ENCODE measurements at places on chromosomes 5 and 9.

GRCh38 chr5:53087621-53088121 is 21.9 kb downstream of the MOCS2 start:
- DNase-seq = no peak

DNA sequence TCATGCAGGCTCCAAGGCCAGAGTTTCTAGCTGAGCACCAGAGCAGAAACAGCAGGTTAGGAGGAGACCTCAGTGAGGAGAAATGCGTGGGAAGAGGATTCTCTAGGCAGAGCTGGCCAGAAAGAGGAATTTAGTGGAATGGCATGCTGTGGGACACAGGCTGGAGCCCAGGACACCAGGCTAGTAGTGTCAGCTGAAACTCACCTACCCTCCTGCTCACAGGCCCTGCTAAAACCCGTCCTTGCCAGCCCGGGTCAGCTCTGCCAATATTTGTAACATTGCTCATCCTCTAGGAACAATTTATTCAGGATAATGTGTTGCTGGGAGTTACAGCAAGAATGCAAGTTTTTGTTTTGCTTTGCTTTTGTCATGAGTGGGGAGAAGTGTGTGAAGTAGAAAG is 40.2 kb upstream of the AGXT2 start:
- DNase-seq = no peak

- DNase-seq = no peak
Observed at GRCh38 chr5:135004376-135004775, 29.7 kb downstream of the PITX1 start.

- DNase-seq = no peak
Observed at GRCh38 chr9:101912698-101913097, 174.3 kb upstream of the GRIN3A start.

- DNase-seq = no peak
Observed at GRCh38 chr9:5321058-5321457, 16.5 kb upstream of the RLN2 start.

DNA sequence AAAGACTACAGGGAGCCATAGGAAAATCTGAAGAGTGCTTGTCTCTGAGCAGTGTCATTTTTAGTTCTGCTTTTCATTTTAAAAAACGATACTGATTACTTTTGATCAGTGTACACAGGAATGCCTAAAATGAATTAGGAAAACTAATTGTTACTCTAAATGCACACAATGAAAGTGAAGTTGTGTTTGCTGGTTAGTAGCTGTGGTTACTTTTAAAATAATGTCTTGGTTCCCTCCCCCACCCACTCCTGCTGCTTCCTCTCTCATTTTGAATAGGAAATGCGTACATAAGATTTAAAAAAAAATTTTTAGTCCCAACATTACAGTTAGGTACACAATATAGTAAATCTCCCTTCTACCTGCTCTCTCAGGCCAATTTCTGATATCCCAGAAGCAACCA is 47.5 kb upstream of the PLPP1 start:
- no peak for DNase-seq

- DNase-seq = no peak
Observed at GRCh38 chr9:78011049-78011448, 20.6 kb downstream of the GNAQ start.

DNA sequence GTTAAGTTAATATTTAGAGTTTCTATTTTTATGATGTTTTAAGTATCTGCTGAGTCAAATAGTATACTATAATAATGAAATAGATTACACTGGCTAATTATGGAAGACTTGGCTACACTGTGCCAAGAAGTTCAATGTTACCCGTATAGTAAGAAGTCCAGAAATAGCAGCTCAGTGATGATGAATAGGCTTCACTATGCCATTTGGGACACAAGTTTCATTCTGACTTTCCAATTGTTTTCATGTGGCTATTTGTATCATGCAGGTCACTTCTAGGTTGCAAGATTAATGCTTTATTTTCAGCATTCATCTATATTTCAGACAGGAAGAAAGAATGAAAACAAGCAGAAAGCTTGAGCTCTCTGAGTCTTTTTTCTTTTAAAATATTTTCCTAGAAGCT is 194.5 kb upstream of the RIOK2 start:
- no peak for DNase-seq

GRCh38 chr5:62731022-62731421 is 152.4 kb downstream of the LRRC70 start:
- DNase-seq = no peak

DNA sequence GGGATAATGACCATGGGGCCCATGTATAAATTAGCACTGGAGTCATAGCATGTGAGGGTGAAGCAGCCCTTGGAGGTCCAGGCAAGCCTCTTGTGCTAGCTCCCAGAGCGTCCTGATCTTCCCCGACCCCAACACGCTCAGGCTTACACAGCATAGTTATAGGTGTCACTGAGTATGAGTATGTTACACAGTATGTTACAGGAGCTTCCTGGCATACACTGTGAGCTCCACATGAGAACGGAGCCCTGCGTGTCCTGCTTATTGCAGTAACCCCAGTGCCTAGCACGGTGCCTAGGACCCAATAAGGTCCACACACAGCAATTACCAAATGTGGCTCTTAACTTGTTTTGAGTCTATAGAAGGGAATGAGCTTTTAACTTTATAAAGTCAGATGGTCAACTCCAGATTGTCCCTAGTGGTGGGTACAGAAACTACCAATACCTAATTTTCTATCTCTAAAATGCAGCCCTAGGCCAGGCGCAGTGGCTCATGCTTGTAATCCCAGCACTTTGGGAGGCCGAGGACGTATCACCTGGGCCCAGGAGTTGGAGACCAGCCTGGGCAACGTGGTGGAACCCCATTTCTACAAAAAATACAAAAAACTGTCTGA is 64.1 kb downstream of the PLAC8L1 start:
- peak; percentile 83 for DNase-seq

DNA sequence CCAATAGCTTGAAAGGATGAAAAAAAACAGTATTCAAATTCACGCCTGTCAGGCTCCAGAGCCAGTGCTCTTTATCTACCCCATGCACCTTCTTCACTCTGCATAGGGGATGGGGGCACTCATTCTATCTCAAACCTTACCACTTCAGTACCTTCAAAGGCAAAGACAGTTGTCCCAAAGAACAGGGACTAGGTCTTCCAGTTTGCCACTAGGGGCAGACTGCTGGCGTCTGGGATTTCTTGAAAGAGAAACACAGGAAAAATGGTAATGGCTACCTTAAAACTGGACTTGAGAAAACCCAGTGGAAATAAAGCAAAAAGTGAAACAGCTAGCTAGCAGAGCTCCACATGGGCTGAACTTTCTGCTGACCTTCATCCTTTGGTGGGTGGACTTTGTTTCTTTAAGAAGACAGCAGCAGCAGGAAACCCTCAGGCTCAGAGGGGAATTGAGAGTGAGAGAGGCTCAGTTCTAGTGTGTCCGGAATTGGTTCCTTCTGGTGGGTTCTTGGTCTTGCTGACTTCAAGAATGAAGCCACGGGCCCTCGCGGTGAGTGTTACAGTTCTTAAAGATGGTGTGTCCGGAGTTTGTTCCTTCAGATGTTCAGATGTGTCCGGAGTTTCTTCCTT is 41.0 kb upstream of the SLC36A1 start:
- peak; percentile 27 for DNase-seq

DNA sequence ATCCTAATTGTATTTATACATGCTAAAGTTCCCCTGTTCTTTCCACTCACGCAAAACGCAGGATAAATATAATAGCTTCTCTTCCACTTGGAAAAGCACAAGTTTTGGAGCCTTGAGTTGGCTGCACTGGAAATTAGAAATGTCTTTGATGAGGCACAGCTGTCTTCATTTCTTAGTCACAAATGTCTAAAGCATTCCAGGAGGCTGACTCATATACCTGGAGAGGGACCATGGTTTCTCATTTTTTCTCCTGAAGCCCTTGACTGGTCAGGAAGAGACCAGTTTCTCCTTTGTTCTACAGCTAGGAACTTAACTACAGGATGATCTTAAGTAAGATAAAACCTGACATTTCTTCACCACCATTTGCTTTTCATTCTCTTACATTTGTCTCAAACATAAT is 16.2 kb downstream of the MTX3 start:
- DNase-seq = no peak

GRCh38 chr9:34106110-34106509 is 20.4 kb downstream of the DCAF12 start:
- DNase-seq = no peak

DNA sequence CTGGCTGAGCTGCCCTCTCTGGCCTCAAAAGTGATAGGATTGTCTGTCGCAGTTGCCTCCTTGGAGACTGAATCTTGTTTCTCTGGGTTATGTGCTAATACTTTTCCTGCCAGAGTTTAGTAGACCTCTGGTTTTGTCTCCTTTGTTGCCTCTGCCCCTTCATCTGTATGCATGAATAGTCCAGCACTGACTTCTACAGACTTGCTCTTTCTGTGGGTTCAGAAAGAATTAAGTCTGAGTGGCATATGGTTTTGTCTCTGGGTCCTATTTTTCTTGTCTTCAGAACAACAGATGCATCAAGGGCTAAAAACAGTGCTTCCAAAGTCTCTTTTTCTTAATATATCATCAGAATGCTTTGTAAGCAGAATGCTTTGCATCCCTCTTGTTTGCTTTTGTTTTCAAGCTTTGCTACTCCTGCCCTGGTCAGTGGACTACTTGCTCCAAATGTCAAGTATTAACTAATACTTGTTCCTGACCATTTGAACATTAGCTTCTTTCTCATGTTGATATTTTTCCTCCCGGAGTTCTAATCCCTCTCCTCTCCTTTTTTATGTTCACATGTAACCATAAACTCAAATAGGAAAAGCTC is 131.7 kb downstream of the UNC13B start:
- DNase-seq = no peak

- DNase-seq = peak; percentile 15
Observed at GRCh38 chr9:137085920-137086530, 760 bp upstream of the MAN1B1 start.

GRCh38 chr5:170408226-170408625 is 19.1 kb upstream of the KCNMB1 start:
- no peak for DNase-seq

DNA sequence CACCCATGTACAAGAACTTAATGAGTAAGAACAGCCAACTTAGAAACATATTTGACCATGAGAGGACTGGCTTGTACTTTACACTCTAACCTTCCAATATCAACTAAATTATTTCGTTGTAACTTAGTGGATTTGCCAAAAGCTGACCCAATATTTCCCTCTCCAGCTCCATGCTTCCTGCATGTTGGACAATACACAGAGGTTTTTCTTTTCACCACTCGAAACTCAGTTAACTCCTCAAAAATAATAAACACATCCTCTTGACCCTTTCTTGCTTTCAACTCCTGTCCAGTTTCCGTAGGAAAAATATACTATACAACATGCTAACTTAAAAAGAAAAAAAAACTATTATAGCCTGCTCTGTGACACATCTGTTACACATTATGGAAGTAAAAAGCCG is 188.9 kb downstream of the MPDZ start:
- no peak for DNase-seq

Measured in hematopoietic multipotent progenitor cell treated with erythropoietin and hydrocortisone succinate and interleukin-3 and kit ligand, for 15 days (in vitro differentiated cells).